ENCODE measurements at places on chromosomes 13 and 19.

- DNase-seq = no peak
Measured at GRCh38 chr13:94254737-94255136, 224.7 kb downstream of the DCT start.

GRCh38 chr13:83065108-83065507 lies 817.2 kb downstream of the SLITRK1 start:
- DNase-seq = no peak

DNA sequence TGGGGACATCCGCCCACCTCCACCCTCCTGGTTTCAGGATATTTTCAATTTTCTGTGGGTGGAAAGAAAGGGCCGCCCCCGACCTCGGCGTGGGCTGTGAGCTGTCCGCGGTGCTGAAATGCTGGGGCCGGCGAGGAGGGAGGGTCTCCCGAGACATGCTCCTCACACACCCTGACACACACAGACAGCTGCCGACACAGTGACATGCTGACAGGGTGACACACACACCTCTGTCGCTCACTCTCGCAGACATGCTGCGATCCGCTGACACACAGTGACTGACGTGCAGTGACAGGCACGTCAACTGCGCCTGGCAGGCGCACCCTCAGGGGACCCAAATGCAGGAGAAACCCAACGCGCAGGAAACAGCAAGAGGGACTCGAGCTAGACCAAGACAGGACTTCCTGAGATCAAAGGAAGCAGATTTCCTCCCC lies 25.1 kb upstream of the MEIS3 start:
- no peak for DNase-seq

- no peak for DNase-seq
Measured at GRCh38 chr19:23410155-23410554, 14.9 kb upstream of the ZNF91 start.

DNA sequence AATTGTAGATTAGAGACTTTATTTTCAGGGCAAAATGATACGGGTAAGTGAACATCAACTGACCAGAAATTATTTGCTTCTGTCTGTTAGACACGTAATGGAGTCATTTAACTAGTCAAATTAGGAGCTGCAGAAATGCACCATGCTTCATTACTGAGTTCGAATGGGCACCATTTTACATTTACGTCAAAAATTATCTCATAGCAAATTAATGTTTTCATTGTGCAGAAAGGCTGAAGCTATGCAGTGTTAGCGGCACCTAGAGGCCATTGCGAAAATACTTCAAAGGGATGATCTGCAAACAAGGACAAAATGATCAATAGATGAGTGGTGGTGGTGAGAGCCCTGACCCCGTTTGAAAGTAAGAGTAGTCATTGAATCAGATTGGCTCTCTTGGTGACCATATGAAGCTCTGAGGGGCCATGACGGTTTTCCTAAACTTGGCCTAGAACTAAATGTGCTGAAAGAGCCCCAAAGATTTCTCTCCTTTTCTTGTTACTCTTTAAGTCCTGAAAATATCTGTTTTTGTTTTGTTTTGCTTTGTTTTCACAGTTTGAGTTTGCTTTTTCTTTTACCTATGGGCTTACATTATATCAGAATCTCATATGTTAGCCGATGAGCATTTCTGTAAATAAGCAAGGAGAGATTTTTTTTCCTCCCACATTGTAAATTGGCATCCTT lies 277.9 kb downstream of the ZNF536 start:
- DNase-seq = no peak

GRCh38 chr19:32580353-32580900 lies 563 bp upstream of the PDCD5 start:
- no peak for DNase-seq

- DNase-seq = no peak
Measured at GRCh38 chr19:38494379-38494778, 60.9 kb downstream of the RYR1 start.

DNA sequence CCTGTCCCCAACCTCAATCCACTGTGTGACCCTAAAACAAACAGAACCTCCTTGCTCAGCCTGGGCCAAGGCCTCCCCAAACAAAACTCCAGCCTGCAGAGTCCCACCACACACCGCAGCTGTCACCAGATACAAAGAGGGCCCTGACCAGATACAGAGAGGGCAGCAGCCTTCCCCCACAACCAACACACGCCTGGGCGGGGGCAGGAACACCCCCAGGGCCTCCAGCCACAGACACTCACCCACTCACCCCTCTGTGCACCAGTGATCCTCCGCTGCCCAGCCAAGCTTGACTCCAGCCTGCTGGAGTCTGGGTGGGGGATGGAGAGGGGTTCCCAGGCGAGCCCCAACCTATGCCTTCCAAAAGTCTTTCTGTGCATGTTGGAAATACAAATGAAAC lies 5.9 kb upstream of the CIRBP start:
- no peak for DNase-seq

- no peak for DNase-seq
Measured at GRCh38 chr13:31851216-31851615, 111.9 kb downstream of the RXFP2 start.

- DNase-seq = no peak
Measured at GRCh38 chr19:58060231-58060630, 1.1 kb downstream of the ZNF135 start.

DNA sequence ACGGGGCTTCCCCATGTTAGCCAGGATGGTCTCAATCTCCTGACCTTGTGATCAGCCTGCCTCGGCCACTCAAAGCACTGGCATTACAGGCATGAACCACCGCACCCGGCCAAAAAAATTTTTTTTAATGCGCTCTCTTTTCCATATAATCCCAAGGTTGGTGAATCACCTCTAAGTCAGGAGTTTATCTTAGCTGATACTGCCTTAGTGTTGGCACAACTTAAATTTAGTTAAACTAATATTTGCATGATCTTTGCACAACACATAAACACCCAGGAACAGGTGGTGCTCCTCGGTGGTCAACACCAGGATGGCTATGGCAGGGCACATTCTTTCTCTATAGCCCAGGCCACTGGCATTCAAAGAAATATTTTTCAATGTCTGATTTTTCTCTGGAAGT lies 24.1 kb upstream of the PSG7 start:
- no peak for DNase-seq

DNA sequence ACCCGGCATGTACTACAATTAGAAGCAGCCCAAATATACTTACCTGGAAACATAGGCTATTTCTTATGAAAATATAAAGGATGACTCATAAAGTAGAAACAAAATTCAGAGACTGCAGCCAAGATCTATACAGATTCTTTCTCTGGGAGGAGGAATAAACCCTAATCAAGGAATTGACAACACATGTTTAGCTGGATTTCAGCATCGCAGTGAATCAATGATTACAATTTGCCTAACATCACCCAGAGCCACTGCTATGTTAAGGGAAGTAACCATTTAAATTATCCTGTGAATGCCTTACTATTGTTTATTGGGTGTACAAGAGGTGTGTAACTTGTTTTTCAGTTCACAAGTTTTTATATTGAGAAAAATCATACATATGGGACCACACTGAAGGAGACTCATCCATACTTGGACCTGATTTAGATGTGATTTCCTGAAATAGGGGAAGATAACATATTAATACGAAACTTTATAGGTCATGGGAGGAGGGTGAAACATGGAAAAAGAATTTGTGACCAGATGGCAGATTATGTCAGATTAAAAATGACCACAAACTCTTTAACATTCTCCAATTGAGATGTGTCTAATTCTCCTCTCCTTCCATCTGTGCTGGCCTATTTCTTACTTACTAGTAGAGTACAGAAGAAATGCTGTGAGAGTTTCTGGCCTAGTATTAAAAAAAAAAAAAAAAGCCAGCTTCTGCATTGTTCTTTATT lies 1168.4 kb downstream of the SLITRK1 start:
- no peak for DNase-seq

DNA sequence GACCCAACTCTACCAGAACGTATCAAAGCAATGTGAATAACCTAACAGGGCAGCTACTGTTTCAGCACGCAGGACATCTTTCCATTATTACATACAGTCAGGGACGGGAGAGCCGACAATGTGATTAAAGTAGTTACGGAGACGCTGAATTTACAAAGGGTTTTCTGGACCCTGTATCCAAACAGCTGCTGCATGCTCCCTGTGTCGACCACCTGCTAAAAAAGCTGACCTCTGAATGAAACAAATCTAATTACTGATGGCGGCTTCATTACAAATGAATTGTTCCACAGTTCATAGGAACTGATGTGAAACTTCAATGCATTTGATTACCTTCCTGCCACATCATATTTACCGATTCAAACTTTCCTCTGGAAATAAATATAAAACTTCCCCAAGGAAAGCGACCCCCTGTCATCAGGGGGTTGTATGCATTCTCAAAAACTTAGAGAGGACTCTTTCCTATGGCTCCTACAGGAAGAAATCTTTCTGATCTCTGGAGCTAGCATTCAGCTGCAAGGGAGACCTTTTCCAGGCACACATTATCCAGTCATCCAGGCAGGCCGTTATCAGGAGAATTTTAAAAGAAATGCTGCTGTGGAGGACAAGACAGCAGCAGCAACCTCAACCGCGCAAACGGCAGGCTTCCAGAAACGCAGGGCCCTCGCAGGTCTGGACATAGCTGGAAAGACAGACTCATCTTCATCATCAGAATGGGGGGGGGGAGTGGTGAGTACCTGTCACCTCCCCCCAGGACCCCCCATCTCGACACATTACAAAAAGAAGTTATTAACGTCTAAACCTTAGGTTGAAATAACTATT lies 3.1 kb downstream of the EFNB2 start:
- DNase-seq = no peak

DNA sequence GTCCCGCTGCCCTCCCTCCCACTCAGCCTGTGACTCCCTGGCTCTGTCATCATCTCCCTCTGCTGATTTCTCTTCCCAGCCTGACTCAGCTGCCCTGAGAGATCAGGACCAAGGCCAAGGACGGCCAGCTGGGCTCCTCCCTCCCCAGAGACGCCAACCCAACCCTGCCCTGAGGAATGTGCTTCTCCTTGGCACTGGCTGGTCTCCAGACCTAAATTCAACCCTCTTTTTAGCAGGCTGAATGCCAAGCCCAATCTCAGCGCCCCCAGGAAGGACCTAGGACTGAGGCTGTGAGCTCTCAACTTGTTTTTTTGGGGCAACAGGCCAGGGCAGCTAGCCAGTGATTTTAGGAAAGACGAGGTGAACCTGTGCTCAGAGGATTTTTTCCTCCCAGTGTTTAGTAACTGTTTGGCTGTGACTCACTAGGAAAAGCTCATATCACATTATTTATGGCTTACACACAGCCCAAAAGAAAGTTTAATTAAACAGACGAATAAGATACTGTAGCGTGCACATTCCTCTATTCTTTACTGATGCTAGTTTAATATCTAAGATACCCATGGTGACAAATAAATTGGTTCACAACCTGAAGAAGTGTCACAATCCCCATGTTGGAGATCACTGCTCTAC lies 7.4 kb upstream of the IGFL1 start:
- no peak for DNase-seq

DNA sequence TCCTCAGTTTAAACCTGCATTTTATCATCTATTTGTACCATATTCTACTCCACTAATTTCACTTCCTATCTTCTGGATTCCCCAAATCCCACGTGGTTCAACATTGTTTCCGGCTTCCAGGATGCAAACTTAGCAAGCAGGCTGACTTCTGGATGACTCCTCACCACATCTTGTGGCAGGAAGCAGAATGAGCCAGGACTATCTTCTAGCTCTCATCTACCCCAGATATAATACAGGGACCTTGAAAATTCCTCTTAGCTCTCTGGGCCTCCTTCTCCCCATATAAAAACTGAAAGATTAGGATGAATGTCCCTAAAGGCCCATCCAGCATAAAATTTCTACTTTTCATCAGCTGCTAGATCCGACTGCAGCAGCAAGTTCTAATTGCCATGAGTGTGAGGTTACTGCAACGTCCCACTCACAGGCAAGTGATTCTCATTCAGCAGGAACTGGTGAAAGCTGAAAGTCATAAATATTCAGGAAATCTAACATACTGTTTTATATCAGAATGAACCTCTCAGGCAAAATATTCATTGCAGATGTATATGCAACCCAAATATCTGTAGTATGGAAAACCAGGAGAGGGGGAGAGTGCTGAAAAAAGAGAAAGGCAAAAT lies 93.4 kb downstream of the KCTD12 start:
- DNase-seq = no peak

- DNase-seq = no peak
Measured at GRCh38 chr19:1063030-1063908, 3.7 kb upstream of the ARHGAP45 start.

DNA sequence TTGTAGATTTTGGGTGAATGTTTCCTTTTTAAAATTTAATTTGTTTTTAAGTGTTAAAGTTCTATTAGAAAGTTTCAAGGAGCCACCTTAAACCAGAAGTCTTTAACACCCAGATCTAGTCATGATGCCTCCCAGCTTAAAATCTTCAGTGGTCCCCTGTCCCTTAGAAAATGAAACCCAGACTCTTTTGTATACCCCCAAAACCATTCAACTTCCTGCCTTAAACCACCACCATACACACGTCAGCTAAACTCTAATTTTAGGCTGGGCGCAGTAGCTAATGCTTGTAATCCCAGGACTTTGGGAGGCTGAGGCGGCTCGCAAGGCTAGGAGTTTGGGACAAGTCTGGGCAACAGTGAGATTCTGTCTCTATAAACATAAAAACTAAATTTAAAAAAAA lies 37.9 kb downstream of the N4BP2L1 start:
- DNase-seq = no peak

- DNase-seq = no peak
Measured at GRCh38 chr13:40670307-40670706, 3.9 kb upstream of the FOXO1 start.

DNA sequence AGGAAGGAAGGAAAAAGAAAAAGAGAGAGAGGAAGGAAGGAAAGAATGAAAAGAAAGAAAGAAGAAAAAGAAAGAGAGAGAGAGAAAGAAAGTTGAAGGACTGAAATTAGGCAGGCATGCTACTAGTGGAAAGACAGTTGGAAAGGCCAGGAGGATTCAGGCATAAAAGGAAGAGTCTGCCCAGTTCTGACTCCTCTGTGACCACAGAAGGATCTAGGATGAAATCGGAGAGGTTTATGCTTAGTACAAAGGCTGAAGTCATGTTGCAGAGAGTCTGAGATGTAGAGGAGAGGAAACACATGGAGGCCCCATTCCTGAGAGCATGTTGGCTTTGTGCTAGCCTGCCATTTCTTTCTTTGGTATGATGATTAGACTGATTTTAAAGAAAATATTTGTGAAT lies 246.5 kb upstream of the ARGLU1 start:
- no peak for DNase-seq

GRCh38 chr13:64529874-64530485 lies 2700.2 kb downstream of the PCDH9 start:
- no peak for DNase-seq

DNA sequence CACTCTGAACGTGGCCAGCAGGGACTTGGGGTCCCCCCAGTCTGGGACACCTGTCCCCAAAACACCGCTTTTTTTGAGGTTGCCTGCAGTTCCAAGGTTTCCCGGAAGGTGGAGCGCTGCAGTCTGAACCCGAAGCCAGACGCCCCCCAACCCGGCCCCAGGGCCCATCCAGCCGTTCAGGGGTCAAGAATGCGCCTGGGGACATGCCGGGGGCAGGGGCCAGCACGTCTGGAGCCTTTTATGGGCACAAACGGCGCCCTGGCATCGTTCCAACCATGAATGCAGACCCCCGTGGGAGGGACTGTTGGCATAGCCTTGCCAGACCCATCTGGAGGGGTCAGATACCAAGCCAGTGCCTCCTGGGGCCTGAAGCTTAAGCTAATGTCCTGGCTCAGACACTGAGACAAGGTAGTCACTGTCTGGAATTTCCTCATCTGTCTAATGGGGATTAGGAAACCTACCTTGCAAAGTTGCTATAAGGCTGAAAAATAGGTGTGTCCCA lies 6.9 kb downstream of the S1PR5 start:
- peak; percentile 46 for DNase-seq
